ENCODE measurements at places on chromosomes 7 and 10. TPM values are rescaled to one million over a fixed set of nuclear protein-coding genes. Genes with fewer than 3 reads are reported as not detected.

The OR2A42 gene
- not detected for total RNA-seq

The CFAP69 gene
- 3.6 TPM for total RNA-seq

The FAM25A gene
- total RNA-seq: not detected

The LEP gene
- total RNA-seq: not detected

The TNPO3 gene
- 78.5 TPM for total RNA-seq

The UPP1 gene
- 20.4 TPM for total RNA-seq

The POM121 gene
- 10.5 TPM for total RNA-seq

The FOXI2 gene
- not detected for total RNA-seq

The NRCAM gene
- 0.14 TPM for total RNA-seq

The CYP3A7 gene
- not detected for total RNA-seq

The TMEM196 gene
- total RNA-seq: not detected

The FEZF1 gene
- not detected for total RNA-seq

The SPDYE9 gene
- total RNA-seq: not detected

The CALCR gene
- 0.14 TPM for total RNA-seq

The CFAP70 gene
- total RNA-seq: 0.44 TPM

The MYL7 gene
- 0.44 TPM for total RNA-seq

The KLF14 gene
- total RNA-seq: 0.22 TPM

The ANTXRL gene
- total RNA-seq: not detected

The CCDC3 gene
- total RNA-seq: under 0.01 TPM

The RELN gene
- 0.14 TPM for total RNA-seq

The ATG9B gene
- not detected for total RNA-seq

The CCZ1 gene
- total RNA-seq: 72.6 TPM

The CYP26C1 gene
- total RNA-seq: not detected

The BUD31 gene
- 133 TPM for total RNA-seq

The ARMH3 gene
- 10.5 TPM for total RNA-seq

The INSYN2A gene
- total RNA-seq: under 0.01 TPM
